ENCODE measurements at places on chromosomes 11 and 22.

DNA sequence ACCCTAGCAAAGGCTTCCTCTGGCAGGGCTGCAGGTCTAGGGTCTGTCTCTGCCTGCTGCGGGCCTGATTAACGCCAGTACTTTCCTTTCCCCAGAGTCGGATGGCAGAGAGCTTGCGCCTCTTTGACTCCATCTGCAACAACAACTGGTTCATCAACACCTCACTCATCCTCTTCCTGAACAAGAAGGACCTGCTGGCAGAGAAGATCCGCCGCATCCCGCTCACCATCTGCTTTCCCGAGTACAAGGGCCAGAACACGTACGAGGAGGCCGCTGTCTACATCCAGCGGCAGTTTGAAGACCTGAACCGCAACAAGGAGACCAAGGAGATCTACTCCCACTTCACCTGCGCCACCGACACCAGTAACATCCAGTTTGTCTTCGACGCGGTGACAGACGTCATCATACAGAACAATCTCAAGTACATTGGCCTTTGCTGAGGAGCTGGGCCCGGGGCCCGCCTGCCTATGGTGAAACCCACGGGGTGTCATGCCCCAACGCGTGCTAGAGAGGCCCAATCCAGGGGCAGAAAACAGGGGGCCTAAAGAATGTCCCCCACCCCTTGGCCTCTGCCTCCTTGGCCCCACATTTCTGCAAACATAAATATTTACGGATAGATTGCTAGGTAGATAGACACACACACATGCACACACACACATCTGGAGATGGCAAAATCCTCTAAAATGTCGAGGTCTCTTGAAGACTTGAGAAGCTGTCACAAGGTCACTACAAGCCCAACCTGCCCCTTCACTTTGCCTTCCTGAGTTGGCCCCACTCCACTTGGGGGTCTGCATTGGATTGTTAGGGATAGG, 18.6 kb downstream of the RSPH14 start:
- no peak for DNase-seq

GRCh38 chr22:25701056-25701780, 40.8 kb upstream of the MYO18B start:
- no peak for DNase-seq

DNA sequence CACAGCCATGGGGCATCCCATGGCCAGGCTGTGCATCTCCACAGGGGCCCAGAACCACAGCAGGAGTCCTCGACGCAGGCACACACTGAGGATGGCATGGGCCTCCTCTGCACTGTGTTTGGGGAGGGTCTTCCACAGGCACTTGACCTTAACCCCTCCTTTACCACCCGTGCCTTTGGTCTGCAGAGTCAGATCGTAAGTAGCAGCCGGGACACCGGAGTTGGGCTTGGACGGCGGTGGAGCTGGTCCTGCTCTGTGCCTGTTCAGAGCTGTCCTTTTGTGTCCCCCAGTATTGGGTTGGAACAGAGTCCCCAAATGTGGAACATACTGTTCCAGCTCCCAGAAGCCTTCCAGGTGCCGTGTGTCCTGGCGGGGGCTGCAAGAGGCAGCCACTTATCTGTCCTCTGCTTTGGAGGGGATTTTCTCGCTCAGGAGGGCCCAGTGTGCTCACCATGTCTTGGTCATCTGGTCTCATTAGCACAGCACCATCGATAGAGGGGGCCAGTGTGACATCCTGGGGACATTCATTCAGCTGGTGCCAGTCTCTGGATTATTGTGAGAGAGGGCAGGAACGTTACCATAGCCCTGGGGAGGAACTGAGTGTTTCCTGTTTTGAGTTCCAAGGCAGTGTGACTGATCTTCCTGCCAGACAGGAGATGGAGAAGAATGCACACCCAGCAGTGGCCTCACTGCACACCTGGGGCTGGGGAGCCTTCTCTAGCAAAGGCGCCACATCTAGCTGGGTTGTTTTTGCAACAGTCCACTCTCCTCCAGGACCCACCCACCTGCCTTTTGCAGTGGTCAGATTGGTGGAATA, 12.4 kb downstream of the CRELD2 start:
- no peak for DNase-seq

DNA sequence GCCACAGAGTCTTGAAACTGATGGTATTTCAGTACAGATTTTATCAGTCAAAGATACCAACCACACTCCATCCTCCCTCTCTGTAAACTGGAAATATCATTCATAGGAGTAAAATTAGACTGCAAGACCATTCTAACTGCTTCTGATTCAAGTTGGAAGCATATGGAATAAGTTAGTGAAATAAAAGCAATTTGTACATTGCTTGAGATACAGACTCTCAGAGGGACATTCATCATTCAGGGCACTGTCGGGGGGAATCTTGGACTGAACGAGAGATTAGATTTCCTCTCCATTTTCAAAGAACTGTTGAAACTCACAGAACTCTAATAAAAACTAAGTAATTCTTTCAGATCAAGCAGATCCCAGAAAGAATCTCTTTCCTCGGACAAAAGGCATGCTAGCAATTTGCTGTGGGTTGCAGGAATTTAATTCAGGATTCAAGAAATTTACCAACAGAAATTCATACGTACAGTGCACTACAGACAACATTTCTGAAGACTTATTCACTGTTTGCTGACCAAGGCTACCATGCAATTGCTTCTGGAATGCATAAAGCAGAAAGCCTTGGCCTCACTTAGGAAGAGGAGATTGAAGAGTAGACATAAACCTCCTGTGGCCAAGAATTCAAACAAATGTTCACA, 34.1 kb downstream of the PAMR1 start:
- peak; percentile 72 for DNase-seq

DNA sequence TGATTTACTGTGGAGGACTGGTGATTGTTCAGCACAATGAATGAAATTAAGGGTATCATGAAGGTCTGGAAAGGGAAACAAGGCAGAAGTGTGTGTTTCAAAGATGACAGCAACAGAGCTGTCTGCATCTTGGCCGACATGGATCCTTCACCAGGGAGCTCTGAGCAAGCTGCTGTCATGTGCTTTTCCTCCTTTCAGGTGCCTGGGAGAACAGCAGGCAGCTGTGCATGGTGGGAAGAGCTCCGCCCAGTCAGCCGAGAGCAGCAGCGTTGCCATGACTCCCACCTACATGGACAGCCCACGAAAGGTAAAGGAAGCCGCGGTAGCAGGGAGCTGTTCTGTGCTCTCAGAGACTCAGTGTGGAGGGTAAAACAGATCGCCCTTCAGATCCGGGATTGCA, 87.1 kb upstream of the YWHAH start:
- DNase-seq, result no peak

DNA sequence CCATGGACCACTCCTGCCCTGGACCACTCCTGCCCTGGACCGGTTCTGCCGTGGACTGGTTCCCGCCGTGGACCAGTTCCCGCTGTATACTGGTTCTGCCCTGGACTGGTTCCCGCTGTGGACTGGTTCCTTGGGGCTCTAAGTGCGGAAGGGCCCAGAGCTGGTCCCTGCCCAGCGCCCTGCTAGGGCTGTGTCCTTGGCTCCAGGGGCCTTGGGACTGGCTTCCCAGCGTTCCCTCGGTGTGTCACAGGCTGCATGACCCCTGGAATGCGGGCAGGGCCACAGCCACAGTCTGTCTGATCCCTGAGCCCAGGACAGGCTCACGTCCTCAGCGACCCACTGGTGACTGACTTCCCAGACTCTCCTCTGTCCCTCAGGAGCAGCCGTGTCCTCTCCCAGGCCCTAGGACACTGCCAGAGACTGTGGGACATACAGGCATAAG, 412.2 kb downstream of the TBC1D22A start:
- no peak for DNase-seq

DNA sequence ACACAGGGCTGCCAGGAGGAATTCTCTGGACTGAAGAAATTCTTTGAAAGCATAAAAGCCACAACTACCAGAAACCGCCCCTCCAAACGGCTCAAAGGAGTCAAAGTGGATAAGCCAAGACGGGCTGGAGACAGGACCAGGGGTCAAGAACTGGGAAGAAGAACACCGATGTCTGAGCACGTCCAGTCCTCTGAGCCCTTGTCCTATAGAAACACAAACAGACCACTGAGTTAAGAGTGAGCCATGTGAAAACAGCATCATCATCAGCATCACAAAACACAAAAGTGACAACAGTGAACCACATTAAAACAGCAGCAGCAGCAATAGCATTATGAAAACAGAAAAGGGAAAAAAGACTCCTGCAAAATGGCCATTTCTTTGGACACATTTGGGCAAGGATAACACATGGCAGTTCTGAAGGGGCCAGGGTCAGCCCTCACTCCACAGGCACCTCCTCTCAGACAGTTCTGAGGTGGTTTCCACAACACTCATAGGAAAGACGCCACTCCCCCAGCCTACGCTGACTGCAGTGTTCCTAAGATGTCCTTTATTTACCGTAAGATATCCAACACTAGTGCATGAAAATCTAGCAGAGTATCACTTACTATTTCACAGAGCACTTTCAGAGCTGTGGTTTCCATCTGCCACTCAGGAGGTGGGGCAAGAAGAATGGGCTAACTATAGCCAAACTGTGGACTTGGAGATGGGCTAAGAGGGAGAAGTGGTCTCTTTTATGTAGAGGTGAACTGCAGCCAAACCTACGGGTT, 28.6 kb upstream of the YPEL1 start:
- DNase-seq, result no peak
